Activated T-cell treated with anti-CD3 and anti-CD28 coated beads for 1 hour (primary cell): ENCODE measurements at places on chromosomes 5 and 9.

GRCh38 chr9:128034821-128035652 is 32.1 kb downstream of the NAIF1 start:
- peak; percentile 48 for DNase-seq

GRCh38 chr5:10860645-10861422 is 99.8 kb upstream of the DAP start:
- DNase-seq, result no peak

GRCh38 chr5:53337827-53338226 is 142.6 kb upstream of the FST start:
- DNase-seq, result no peak

DNA sequence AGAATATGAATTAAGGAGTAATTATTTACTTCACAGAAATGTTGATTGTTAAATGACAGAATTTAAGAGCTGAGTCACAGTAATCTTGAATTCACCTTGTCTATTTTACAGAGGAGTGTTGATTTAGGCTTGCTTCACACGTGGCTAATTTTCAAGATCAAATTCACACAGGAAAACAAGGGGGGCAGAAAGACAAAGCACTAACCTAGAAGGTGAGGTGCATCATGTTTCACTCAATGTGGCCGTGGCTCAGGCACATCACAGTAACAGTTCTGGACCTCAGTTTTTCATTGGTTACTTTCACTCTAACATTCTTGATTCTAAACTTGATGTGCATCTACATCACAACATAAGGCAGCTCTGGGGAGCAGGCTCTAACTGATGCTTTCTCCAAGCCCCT is 69.6 kb upstream of the GNAQ start:
- DNase-seq, result no peak

GRCh38 chr5:88743231-88743834 is 139.7 kb downstream of the MEF2C start:
- DNase-seq, result no peak

DNA sequence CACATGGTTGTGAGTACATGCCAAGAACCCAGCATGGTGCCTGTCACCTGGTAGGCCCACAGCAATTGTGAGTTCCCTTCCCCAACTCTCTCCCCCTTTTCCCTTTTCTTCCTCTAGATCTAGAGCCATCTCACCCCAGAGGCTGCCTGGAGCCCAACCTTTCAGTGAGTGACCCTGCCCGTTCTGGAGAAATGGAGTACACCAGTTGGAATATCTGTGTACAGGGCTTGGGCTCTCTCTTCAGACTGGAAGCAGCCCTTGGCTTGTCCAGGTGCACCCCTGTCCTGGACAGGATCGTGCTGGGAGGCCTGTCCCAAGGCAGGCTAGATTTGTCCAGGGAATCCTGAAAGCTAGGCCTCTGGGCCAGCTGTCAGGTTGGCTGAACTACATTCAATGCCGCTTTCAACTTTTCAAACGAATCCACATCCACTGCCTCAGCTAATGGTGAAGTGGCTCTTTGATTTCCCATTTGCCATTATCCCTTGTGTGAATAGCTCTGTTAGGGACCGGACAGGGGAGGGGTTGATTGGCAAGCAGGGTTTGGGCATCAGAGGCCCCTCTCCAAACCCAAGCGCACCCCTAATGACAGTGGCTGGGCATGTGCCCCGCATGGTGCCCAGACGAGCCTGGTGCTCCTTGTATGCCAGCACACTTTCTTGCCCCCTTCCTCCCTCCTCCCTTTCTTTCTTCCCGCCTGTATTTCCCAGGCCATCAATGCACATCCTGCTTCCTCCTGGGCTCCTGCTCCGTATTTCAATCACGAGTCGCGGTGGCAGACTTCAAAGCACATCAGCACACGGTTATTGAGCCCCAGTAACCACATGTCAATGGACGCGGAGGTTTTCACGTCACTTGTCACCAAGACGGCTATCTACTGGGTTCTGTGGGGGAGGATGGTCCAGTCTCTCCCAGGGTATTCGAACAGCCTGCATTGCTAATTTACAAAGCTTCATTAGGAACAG is 211.2 kb downstream of the DAB2IP start:
- no peak for DNase-seq
